Epithelial cell of proximal tubule (primary cell): ENCODE measurements at places on chromosomes 3 and 15. TPM values are rescaled to one million over a fixed set of nuclear protein-coding genes. Genes with fewer than 3 reads are reported as not detected.

The TMEM207 gene
- not detected in 2 replicates for total RNA-seq

The SNTN gene
- total RNA-seq = not detected in 2 replicates

The FES gene
- 24.6 and 24.7 TPM in 2 replicates for total RNA-seq

The MOBP gene
- 0.35 TPM in 1 of 2 replicates, not detected in the other for total RNA-seq

The TRIM42 gene
- total RNA-seq = not detected in 2 replicates

The TMEM158 gene
- total RNA-seq = 5.0 and 5.7 TPM in 2 replicates

The ARGFX gene
- total RNA-seq = not detected in 2 replicates

The SPINK8 gene
- not detected in 2 replicates for total RNA-seq

The RFT1 gene
- total RNA-seq = 25.1 and 29.2 TPM in 2 replicates

The AADACL2 gene
- total RNA-seq = not detected in 2 replicates

The SPINT1 gene
- 159 and 319 TPM in 2 replicates for total RNA-seq

The EFHB gene
- 3.3 and 5.5 TPM in 2 replicates for total RNA-seq

The NECTIN3 gene
- 30.1 and 33.7 TPM in 2 replicates for total RNA-seq

The CAND2 gene
- total RNA-seq = 5.9 and 6.1 TPM in 2 replicates

The FANCD2OS gene
- total RNA-seq = not detected in 2 replicates

The RBP2 gene
- total RNA-seq = not detected in 2 replicates

The OSBPL10 gene
- total RNA-seq = 17.5 and 33.6 TPM in 2 replicates

The CDAN1 gene
- total RNA-seq = 13.7 and 16.4 TPM in 2 replicates

The TMCO5A gene
- not detected in 2 replicates for total RNA-seq

The CORO2B gene
- 13.5 and 18.3 TPM in 2 replicates for total RNA-seq

The NCEH1 gene
- 67.1 and 72.9 TPM in 2 replicates for total RNA-seq

The EFCC1 gene
- total RNA-seq = not detected in 2 replicates

The ROPN1B gene
- not detected in 2 replicates for total RNA-seq

The KNG1 gene
- total RNA-seq = not detected in 2 replicates

The FRG2C gene
- total RNA-seq = not detected in 2 replicates

The GCNT3 gene
- 8.5 and 13.2 TPM in 2 replicates for total RNA-seq

The ASB14 gene
- total RNA-seq = not detected in 2 replicates

The PRR20G gene
- total RNA-seq = not detected in 2 replicates

The CHRD gene
- total RNA-seq = not detected in 2 replicates

The ZNF860 gene
- total RNA-seq = 0.29 and 3.2 TPM in 2 replicates

The AGBL1 gene
- not detected in 2 replicates for total RNA-seq
